ENCODE measurements at places on chromosomes 5 and 9. TPM values are rescaled to one million over a fixed set of nuclear protein-coding genes. Genes with fewer than 3 reads are reported as not detected.

The PIP5KL1 gene
- 1.9 TPM for polyA plus RNA-seq

The SLC9A3 gene
- polyA plus RNA-seq = 0.98 TPM

DNA sequence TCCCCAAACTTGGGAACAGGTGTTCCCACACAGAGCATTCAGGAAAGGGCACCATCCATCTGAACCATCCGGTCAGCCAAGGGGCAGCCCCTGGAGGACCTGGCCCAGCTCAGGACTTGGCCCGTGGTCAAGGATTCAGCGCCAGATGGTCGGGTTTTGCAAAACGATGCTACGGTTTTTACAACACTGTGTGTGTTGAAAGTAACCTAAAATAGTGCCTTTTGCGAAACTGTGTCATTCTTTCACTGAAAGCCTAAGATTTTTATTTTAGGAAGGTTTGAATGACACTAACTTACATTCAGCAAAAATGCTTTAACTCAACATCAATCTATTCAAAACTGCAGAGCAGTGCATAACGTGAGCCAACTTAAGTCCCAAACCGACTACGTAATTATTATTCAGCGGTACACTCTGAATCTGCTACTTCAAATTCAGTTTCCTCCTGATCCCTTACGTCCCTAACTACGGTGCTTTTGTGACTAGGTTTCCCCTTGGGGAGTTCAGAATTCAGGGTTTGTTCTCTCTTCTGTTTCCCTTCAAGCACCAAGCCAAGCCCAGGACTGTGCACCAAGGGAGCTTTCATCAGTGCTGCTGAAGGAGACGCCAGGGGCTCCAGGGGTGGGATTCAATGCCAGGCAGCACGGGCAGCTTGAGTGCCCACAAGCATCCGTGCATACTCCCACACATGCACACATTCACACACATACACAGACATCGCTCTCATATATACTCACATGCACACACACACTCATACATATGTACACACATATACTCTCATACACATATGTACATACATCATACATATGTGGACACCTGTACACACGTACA is 25.8 kb downstream of the LPCAT1 start:
- no peak for DNase-seq

GRCh38 chr9:97385626-97386264 is 26.2 kb upstream of the TDRD7 start:
- no peak for DNase-seq

The PSMD5 gene
- polyA plus RNA-seq = 37.7 TPM

The LOX gene
- 632 TPM for polyA plus RNA-seq

GRCh38 chr5:36876965-36877666 is 547 bp downstream of the NIPBL start:
- no peak for DNase-seq

- no peak for DNase-seq
Measured at GRCh38 chr9:113711251-113711650, 164.9 kb upstream of the ZNF618 start.

The SLC25A2 gene
- polyA plus RNA-seq = not detected

The COL15A1 gene
- 74.5 TPM for polyA plus RNA-seq

- no peak for DNase-seq
Measured at GRCh38 chr9:81722277-81722676, 32.9 kb upstream of the TLE1 start.

The C9orf50 gene
- polyA plus RNA-seq = 0.20 TPM

DNA sequence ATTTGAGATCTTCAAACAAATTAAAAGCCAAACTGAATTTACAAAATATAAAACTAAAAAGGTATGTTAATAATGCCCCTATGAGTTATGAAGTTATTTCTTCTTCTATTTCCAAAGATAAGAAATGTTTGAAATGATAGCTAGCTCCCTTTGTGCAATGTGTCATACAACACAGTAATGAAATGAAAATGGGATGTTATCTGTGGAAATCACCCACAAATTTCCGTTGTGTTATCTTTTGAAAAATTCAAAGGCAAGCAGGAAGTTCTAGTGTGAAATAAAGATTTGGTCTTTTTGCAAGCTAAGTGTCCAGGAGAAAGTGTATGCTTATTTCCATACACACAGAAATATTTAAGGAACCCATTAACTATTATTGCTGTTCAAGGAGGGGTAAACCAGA is 375.3 kb upstream of the PRR16 start:
- DNase-seq = no peak

- DNase-seq = no peak
Measured at GRCh38 chr9:136532799-136533774, 12.8 kb downstream of the NOTCH1 start.

GRCh38 chr9:87596862-87597261 is 99.2 kb downstream of the DAPK1 start:
- no peak for DNase-seq

- no peak for DNase-seq
Measured at GRCh38 chr9:34454571-34455065, 3.8 kb downstream of the FAM219A start.

- DNase-seq = no peak
Measured at GRCh38 chr5:14870337-14871213, 1.0 kb downstream of the ANKH start.

GRCh38 chr9:134360897-134361296 is 34.6 kb downstream of the RXRA start:
- no peak for DNase-seq

GRCh38 chr5:126975796-126976195 is 54.6 kb downstream of the MARCHF3 start:
- DNase-seq = no peak

- no peak for DNase-seq
Measured at GRCh38 chr9:73152953-73153352, 1.3 kb downstream of the ANXA1 start.

DNA sequence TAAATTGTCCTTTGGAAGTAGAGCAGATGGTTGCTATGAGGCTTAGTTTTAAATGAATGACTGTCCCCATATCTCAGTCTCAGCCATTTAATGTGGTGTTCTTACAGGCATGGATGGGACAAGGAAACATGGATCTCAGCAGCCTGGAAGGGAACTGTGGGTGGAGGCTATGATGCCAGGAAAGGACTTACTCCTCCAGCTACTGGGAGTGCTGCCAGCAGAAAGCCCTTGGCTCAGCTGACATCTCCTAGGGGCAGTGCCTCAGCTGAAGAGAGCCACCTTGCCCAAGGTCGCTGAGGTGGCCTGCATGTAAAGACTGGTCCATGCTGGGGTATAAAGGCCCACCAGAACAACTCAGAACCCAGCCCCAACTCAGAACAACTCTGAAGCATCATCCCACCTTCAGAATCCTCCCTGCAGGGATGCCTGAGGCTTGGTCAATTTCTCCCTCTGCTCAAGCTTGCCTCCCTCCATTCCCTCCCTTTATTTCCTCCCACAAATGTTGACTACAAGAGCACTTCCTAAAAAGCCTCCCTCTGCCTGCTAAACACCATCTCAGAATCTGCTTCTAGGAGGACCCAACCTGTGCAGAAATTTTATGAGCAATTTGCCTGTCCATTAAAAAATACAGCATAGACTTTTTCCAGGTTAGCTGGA is 1.8 kb upstream of the PDE8B start:
- no peak for DNase-seq

The DIPK1B gene
- 0.42 TPM for polyA plus RNA-seq

DNA sequence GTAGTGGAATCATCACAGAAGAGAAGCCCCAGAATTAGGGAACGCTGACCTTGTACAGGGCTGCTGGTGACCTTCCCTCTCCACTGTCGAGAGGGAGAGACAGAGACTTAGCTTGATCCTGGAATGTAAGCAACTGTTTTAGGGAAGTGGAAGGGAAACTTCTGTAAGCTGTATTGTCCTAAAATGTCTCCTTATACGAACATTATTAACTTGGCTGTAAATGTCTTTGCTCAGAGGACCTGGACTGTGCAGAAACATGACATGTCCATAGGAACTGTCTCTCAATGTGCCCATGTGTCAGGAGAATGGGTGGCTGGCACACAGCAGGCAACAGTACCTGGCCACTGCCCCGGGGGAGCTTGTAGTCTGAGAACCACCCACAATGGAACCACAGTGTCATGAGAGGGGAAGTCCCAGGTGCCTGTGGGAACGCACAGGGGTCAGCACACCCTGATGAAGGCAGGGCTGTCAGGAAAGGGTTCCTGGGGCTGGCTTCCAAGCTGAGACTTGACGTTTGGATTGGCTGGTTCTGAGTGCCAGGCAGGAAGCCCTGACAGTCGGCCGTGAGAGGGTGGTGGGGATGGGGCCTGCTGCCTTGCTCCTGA is 34.0 kb downstream of the DAP start:
- DNase-seq = no peak

GRCh38 chr9:106828965-106829364 is 34.0 kb upstream of the ZNF462 start:
- no peak for DNase-seq

The LCN12 gene
- polyA plus RNA-seq = 0.36 TPM

Measured in BJ (cell line).